Cardiac ventricle fibroblast (primary cell): ENCODE measurements at places on chromosomes 5 and 9. TPM values are rescaled to one million over a fixed set of nuclear protein-coding genes. Genes with fewer than 3 reads are reported as not detected.

The SAXO1 gene
- 0.20 and 3.6 TPM in 2 replicates for total RNA-seq

The MTRR gene
- total RNA-seq, result 22.2 and 23.2 TPM in 2 replicates

The OR13C2 gene
- total RNA-seq, result not detected in 2 replicates

The MOB3B gene
- 0.06 and 0.15 TPM in 2 replicates for total RNA-seq

The GABRA6 gene
- total RNA-seq, result not detected in 2 replicates

The ANKS6 gene
- 12.9 and 18.7 TPM in 2 replicates for total RNA-seq

The CNOT6 gene
- total RNA-seq, result 8.7 and 11.1 TPM in 2 replicates

The LRRC70 gene
- 0.87 and 1.5 TPM in 2 replicates for total RNA-seq

The ESM1 gene
- 0.25 and 1.1 TPM in 2 replicates for total RNA-seq

The NRARP gene
- 0.29 and 1.7 TPM in 2 replicates for total RNA-seq

The PRDM9 gene
- total RNA-seq, result not detected in 2 replicates

The PRRC2B gene
- 97.3 and 124 TPM in 2 replicates for total RNA-seq

The MLLT3 gene
- 13.2 and 17.5 TPM in 2 replicates for total RNA-seq

The ANKRD18A gene
- total RNA-seq, result not detected in 2 replicates

The ABLIM3 gene
- 50.2 and 63.5 TPM in 2 replicates for total RNA-seq

The CCDC192 gene
- not detected in 2 replicates for total RNA-seq

The MARVELD2 gene
- total RNA-seq, result 0.24 TPM in 1 of 2 replicates, not detected in the other

The KIF20A gene
- 4.8 and 4.9 TPM in 2 replicates for total RNA-seq

The TEX48 gene
- not detected in 2 replicates for total RNA-seq

The NFIB gene
- 115 and 118 TPM in 2 replicates for total RNA-seq

The ALDH7A1 gene
- 34.7 and 47.3 TPM in 2 replicates for total RNA-seq

The MACIR gene
- 12.4 and 14.9 TPM in 2 replicates for total RNA-seq

The ALG2 gene
- total RNA-seq, result 54.8 and 58.2 TPM in 2 replicates

The DPYSL3 gene
- total RNA-seq, result 22.4 and 26.5 TPM in 2 replicates

The SLC34A1 gene
- total RNA-seq, result not detected in 2 replicates

The ANKH gene
- total RNA-seq, result 29.4 and 31.8 TPM in 2 replicates

The FGF1 gene
- total RNA-seq, result 0.20 and 0.69 TPM in 2 replicates

The NME5 gene
- 1.7 and 2.6 TPM in 2 replicates for total RNA-seq

The HAVCR2 gene
- total RNA-seq, result 0.39 and 0.75 TPM in 2 replicates
